ENCODE measurements at places on chromosomes 16 and 17. TPM values are rescaled to one million over a fixed set of nuclear protein-coding genes. Genes with fewer than 3 reads are reported as not detected.

DNA sequence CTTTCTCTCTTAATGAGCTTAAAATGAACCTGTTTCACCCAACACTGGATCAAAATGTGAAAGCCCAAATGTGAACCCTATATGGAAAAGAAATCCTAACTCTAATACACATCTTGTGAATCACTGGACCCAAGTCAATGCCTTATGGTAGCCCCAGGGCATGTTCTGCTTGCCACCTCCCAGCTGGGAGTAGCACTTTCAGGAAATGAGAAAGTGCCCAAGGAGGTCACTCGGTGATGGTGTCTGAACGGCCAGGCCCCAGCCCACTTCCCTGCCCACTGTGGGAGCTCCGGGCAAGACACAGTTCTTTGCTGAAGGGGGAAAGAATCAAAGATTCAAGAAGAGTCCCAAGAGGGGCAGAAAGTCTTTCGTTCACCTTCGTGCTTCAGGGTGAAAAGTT is 46.1 kb downstream of the GTF3C1 start:
- no peak overlapping the region for H3K4me3 ChIP-seq
- no peaks in the 10 kb centered on the region for H3K27me3 ChIP-seq
- H3K4me1 ChIP-seq, result no peaks in the 10 kb centered on the region
- no peak overlapping the region for H3K27ac ChIP-seq
- H3K36me3 ChIP-seq, result peaks cover 77% of the 10 kb centered on the region
- DNase-seq, result no peak

ST6GALNAC1 gene
- total RNA-seq, result not detected

GRCh38 chr17:8954339-8954738 is 11.2 kb downstream of the PIK3R5 start:
- no peaks in the 10 kb centered on the region for H3K4me1 ChIP-seq
- H3K27me3 ChIP-seq, result no peaks in the 10 kb centered on the region
- H3K4me3 ChIP-seq, result no peak overlapping the region
- no peaks in the 10 kb centered on the region for H3K36me3 ChIP-seq
- H3K27ac ChIP-seq, result no peak overlapping the region

GRCh38 chr16:23581764-23582163 is 14.4 kb downstream of the NDUFAB1 start:
- H3K4me3 ChIP-seq, result no peak overlapping the region
- no peaks in the 10 kb centered on the region for H3K4me1 ChIP-seq
- peaks cover 35% of the 10 kb centered on the region for H3K36me3 ChIP-seq
- no peak for DNase-seq
- H3K27me3 ChIP-seq, result no peaks in the 10 kb centered on the region

DNA sequence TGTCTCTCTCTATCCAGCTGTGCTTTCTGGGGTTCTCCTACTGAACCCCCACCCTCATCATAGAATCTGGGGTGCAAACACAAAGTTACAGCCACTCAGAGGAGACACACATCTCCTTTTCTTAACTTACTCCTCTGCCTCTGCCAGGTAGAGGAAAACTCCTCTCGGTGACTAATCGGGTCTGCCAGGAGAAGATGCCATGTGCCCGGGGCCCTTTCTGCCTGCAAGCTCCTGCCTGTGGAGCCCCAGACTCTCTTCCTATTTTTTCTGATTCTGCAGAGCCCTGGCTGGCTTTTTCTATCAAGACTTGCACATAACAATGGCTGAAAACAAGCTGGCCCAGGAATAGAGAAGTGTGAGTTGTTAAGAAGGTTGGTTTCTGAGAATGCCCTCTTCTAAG is 10.4 kb downstream of the SLC6A4 start:
- no peaks in the 10 kb centered on the region for H3K4me1 ChIP-seq
- no peak overlapping the region for H3K4me3 ChIP-seq
- no peak for DNase-seq
- no peaks in the 10 kb centered on the region for H3K27me3 ChIP-seq
- H3K27ac ChIP-seq, result no peak overlapping the region
- H3K36me3 ChIP-seq, result no peaks in the 10 kb centered on the region

ATP1B2 gene
- 0.10 TPM for total RNA-seq

Data from SJCRH30 (cell line).